ENCODE measurements at places on chromosomes 3 and 15. TPM values are rescaled to one million over a fixed set of nuclear protein-coding genes. Genes with fewer than 3 reads are reported as not detected.

GOLGA8O gene
- 1.1 TPM for total RNA-seq

GRCh38 chr3:170054204-170054603 is 16.4 kb downstream of the GPR160 start:
- H3K4me1 ChIP-seq: peaks cover 33% of the 10 kb centered on the region
- H3K4me3 ChIP-seq: no peak overlapping the region
- H3K36me3 ChIP-seq: no peaks in the 10 kb centered on the region
- H3K27me3 ChIP-seq: no peaks in the 10 kb centered on the region

DNA sequence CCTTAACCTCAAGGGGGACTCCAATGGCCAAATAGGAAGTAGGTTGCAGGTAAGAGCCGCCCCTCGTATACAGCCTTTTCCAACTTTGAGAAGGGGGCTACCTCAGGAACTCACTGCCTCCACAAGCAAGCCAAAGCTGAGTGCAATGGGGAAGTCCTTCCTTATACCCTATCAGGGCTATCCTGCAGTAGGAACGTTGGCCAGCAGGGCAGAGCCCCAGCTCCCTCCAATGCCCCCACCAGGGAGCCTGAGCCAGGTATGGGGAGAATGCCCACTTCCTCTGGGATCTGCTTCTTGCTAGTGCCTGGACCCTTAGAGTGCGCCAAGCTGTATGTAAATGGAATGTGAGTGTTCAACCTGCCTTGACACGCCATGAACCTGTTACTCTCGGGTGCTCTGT is 16.3 kb downstream of the CACNA2D2 start:
- no peak overlapping the region for H3K4me3 ChIP-seq
- H3K4me1 ChIP-seq: peaks cover 24% of the 10 kb centered on the region
- H3K27ac ChIP-seq: no peak overlapping the region
- H3K27me3 ChIP-seq: no peaks in the 10 kb centered on the region
- DNase-seq: no peak

DNA sequence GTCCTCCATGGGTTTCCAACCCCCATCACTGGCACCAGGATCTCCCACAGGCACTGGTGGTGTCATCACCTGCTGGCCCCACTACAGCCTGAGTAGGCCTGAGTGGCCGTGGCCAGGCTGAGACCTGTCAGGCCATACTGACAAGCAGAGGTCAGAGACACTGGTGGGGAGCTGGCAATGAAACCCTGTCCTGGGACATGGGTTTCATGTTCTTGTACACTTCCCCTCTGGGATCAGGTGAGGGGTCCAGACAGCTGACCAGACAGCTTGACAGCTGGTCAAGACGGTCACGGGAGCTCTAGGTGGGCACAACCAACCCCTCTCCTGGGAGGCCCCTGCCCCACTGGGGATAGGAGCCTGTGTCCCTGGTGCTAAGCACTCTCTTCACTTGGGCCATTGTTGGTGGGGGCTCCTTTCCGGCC is 13.1 kb downstream of the ZBTB47 start:
- DNase-seq: no peak
- H3K36me3 ChIP-seq: no peaks in the 10 kb centered on the region
- no peak overlapping the region for H3K4me3 ChIP-seq
- H3K4me1 ChIP-seq: no peaks in the 10 kb centered on the region
- no peaks in the 10 kb centered on the region for H3K27me3 ChIP-seq

DNA sequence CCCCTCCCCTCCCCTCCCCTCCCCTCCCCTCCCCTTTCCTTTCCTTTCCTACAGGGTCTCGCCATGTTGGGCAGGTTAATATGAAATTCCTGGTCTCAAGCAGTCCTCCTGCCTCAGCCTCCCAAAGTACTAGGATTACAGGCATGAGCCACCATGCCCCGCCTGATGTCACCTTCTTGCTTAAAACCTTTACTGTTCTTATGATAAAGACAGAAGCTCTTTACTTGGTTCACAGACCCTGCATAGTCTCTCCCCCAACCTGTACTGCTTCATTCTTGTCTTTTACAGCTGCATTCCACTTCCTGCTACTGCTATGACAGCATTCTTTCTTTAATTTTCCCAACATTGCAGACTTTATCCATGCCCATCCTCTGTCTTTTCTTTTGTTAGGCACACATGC is 20.8 kb downstream of the MED12L start:
- no peaks in the 10 kb centered on the region for H3K36me3 ChIP-seq
- H3K27me3 ChIP-seq: no peaks in the 10 kb centered on the region
- H3K27ac ChIP-seq: no peak overlapping the region
- no peak overlapping the region for H3K4me3 ChIP-seq
- H3K4me1 ChIP-seq: no peaks in the 10 kb centered on the region

- H3K27me3 ChIP-seq: peaks cover 18% of the 10 kb centered on the region
- H3K4me1 ChIP-seq: no peaks in the 10 kb centered on the region
- H3K36me3 ChIP-seq: no peaks in the 10 kb centered on the region
- peak overlapping the region; percentile 1 for H3K4me3 ChIP-seq
Measured at GRCh38 chr3:47579875-47580274, 1.2 kb upstream of the CSPG5 start.

SMCO1 gene
- not detected for total RNA-seq

Measured in activated CD8-positive, alpha-beta T cell treated with anti-CD3 and anti-CD28 coated beads for 36 hours (primary cell).